ENCODE measurements at places on chromosomes 6 and 20.

DNA sequence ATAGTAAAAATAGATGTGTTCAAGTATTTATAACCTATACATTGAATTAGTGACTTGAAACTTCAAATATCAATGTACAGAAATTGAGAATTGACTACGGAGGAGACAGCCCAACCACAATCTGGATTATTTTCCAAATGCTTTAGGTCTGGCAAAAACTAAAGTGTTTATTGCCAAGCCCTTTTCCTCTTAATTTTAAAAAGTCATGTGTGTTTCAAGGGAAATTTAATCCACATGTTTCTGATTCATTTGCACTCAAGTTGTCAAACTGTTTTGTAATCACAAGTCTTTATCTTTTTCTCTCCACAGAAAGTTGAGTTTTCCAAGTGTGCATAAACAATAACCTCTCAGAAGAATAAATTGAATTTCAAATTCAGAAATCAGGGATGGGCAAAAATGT, 350.8 kb upstream of the RSPO3 start:
- no peak for DNase-seq

GRCh38 chr20:50003253-50003656, 20.5 kb downstream of the SNAI1 start:
- no peak for DNase-seq

DNA sequence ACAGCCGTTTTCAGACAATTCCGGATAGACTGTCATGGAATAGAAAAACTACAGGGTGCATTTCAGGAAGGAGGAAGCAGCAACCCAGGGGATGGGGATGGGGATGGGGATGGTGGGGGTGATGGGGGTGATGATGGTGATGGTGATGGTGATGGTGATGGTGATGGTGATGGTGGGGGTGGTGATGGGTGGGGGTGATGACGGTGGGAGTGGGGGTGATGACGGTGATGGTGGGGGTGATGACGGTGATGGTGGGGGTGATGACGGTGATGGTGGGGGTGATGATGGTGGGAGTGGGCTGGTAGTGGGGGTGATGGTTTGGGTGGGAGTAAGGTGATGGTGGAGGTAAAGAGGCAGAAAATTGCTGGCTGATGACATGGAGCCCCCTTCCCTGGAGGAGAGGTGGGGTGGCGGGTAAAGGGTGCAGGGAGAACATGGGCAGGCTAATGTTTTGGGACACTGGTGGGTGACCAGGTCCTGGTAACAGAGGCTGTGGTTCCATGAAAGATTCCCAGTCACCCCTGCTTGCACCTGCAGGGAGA, 17.5 kb downstream of the LAMA5 start:
- no peak for DNase-seq

GRCh38 chr6:27608916-27609883, 136.3 kb upstream of the ZNF184 start:
- DNase-seq: no peak

- DNase-seq: no peak
Measured at GRCh38 chr6:37451441-37452193, 18.6 kb downstream of the CMTR1 start.

DNA sequence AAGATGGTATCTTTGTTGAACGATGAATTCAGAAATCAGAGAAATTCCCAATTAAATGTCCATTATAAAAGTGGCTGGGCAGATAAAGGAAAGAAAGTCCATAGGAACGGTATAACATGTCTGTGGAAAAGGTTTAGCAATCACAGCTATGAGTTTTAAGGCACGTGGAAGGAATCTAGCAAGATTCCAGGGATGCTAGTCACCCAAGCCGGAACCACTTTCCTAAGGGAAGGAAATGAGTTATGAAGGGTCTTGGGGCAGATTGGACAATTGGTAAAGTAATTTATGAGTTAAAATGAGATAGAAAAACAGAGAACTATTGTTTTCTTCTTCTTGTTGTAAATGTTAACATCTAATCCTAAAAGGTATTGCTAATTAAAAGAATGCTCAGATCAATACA, 384.8 kb downstream of the ADGRB3 start:
- DNase-seq: no peak

GRCh38 chr6:170193326-170193821, 97.5 kb downstream of the DLL1 start:
- DNase-seq: no peak

DNA sequence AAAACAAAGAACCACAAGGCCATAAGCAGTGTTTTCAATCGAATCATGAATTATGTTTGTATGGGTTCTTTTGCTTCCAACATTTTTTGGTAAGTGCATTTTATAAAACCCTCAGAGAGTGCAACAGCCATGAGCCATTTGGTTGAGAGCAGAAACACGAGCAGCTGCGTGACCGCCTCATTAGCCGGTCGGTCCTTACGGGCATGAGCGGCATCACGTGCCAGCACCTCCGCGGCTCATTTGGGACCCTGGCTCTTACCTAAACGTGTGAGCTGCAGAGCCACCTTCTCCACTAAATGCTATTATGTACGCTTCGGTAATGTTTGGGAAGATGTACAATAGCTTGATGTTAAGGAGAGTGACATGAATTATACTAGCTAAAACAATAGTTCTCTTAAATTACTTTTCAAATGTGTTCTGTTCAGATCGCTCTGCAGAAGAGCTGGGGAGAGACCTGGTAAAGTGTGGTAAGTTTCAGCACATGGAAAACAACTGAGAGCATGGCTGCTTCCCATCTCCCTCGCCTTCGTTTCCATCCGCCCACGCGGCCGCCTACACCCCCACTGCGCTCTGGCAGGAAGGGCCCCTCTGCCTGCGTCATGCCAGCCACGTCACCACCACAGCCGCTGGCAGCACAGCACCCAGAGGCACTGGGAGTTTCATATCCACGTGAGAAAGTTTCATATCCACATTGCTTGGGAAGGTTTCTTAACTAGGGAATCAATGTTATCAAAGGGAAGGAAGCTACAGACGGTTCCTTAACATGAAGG, 23.7 kb upstream of the PDE10A start:
- no peak for DNase-seq

GRCh38 chr6:107735906-107736635, 88.0 kb downstream of the SCML4 start:
- DNase-seq: no peak

- DNase-seq: no peak
Measured at GRCh38 chr6:14652536-14652935, 535.0 kb downstream of the CD83 start.

GRCh38 chr6:130466052-130466747, 100.4 kb downstream of the TMEM200A start:
- DNase-seq: no peak

DNA sequence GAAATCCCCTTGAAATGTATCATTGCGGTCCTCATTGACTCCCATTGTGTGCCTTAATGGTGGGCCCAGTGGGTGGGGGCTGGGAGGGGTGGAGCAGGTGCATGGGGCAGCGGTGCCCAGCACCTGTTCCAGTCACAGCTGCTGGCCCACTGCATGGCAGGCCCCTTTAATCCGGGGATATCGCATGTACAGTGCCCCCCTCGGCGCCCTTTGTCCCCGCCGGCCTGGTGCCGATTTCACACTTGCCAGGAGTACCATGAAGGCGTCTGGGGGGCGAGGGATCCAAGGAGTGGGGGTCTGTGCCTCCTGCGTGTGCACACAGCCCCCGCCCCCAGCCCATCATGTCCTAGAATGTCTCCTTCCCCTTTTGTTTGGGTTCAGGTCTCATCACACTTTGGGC, 2.8 kb downstream of the SNAI1 start:
- DNase-seq: no peak

- DNase-seq: no peak
Measured at GRCh38 chr20:59603176-59603575, 1.2 kb upstream of the PHACTR3 start.

- no peak for DNase-seq
Measured at GRCh38 chr6:31576897-31577578, 1.7 kb downstream of the TNF start.
